ENCODE measurements at places on chromosomes 11 and 22.

DNA sequence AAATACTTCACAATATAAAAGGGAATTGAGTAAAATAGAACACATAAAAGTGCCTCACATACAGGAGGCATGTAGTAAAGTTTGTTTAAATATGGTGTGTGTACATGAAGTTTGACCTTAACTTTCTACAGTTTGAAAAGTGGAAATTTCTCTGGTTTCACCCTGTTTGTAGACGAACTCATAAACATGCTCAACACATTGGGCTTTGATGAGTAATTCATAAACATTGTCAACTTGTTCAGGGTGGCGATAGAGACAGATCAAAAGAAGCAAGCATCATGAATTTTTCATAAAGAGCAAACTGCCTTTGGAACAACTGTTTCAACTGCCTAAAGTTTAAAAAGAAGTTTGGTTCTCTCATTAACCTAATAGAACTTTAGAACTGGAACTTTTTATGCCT, 9.1 kb downstream of the SLN start:
- DNase-seq, result no peak

DNA sequence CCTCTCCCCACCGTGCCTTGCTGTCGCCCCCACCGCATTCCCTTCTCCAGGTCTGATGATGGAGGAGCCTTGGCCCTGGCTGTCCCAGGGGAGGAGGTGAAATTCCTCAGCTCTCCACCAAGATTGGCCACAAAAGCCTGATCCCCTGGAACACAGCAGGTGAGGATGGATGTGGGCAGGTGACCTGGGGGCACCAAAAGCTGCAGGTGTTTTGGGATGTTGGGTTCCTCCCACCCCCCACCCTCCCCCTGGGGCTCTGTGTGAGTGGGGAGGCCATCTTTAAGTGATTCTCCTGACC, 639 bp downstream of the TRIOBP start:
- no peak for DNase-seq

GRCh38 chr11:120561286-120561685, 49.7 kb downstream of the GRIK4 start:
- DNase-seq, result no peak

DNA sequence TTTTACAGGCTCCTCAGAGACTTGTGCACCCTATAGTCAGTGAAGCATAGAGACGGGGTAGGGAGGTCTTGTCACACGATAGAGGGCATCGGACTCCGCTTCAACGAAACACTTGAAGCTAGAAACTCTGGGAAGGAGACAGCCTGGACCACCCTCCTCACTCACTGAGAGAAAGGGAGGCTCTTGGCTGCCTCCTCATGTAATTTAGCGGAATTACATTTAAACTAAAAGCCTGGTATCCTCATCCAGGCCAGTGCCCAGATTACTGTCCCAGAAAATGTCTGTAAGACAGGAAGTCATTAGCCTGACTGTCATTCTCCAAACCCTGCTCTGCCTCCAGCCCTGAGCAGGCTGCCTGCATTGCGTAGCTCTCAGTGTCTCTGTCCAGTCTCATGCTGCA, 36.0 kb downstream of the TTLL1 start:
- no peak for DNase-seq

DNA sequence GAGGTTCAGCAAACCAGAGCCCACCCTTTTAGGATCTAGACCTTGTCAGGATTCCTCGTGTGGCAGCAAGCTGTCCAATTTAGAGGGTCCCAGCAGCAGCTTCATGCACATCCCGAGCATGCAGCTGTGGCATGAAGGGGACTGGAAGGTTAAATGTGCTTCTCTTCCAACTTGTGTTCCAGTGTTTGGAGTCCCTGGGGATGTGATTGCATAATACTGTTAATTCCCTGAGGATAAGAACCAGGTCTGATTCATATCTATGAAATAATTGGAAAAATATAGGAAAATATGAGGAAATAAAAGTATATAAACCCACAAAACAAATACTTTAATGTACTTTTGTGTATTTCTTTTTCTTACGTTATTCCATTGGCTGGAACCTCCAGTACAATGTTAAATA, 130.5 kb downstream of the MORC2 start:
- DNase-seq, result no peak

DNA sequence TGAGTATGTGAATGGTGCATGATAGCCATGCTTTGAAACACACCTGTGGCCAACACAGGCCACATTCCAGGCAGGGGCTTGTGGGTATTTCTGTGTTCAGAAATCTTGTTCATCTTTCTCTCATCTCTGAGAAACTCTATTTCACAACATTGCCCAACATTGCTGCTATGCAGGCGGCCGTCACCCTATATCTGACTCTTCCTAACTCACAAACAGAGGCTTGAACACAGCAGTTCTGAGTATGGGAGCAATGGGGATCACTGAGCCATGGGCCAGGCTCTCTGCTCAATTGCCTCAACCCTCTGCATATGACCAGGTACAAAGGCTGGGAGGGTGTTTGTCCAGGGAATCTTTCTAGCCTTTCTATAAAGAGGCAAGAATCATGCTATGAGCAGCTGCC, 259.9 kb downstream of the BUD13 start:
- no peak for DNase-seq

DNA sequence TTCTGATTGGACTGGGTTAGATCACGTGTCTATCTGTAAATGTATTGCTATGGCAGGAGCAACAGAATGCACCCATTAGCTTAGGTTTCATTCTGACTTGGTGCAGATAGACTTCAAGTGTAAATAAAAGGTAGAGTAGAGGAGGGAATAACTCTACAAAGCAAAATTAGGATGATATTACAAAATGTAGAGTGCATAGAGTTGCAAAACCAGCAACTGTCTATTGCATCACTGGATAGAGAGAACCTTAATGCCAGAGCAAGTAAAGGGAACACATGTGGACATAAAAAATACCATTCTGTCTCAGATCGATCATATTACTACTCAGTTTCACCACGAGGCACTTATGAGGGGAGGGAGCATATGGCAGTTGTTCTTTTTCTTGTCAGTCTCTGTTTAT, 22.0 kb upstream of the CAT start:
- DNase-seq, result no peak

DNA sequence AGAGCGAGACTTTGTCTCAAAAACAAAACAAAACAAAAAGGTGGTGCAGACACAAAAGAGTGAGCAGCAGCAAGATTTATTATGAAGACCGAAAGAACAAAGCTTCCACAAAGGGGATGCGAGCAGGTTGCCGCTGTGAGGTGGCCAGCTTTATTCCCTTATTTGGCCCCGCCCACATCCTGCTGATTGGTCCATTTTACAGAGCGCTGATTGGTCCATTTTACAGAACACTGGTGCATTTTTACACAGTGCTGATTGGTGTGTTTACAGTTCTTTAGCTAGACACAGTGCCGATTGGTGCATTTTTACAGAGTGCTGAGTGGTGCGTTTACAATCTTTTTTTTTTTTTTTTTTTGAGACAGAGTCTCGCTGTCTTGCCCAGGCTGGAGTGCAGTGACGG, 77.4 kb downstream of the CECR2 start:
- DNase-seq, result no peak

DNA sequence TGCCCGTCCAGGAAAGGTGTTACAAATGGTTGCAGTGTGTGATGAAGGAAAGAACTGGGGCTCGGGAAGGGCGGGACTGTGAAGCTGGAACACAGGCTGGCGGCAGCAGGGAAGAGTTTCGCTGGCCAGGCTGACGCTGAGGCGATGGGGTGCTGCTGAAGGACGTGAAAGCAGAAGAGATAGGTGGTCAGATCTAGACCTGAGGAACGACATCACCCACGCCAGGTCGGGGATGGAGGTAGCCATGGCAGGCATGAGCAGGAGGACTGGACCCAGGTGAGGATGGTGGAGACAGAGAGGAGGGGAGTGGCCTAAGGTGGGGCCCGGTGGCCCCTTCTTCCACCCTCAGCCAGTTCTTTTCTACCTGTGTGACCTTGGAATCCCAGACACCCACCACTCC, 9.1 kb downstream of the CDC42EP2 start:
- no peak for DNase-seq

- no peak for DNase-seq
Measured at GRCh38 chr11:118914178-118914918, 11.4 kb downstream of the BCL9L start.

GRCh38 chr11:23021287-23021863, 161.1 kb upstream of the CCDC179 start:
- no peak for DNase-seq

DNA sequence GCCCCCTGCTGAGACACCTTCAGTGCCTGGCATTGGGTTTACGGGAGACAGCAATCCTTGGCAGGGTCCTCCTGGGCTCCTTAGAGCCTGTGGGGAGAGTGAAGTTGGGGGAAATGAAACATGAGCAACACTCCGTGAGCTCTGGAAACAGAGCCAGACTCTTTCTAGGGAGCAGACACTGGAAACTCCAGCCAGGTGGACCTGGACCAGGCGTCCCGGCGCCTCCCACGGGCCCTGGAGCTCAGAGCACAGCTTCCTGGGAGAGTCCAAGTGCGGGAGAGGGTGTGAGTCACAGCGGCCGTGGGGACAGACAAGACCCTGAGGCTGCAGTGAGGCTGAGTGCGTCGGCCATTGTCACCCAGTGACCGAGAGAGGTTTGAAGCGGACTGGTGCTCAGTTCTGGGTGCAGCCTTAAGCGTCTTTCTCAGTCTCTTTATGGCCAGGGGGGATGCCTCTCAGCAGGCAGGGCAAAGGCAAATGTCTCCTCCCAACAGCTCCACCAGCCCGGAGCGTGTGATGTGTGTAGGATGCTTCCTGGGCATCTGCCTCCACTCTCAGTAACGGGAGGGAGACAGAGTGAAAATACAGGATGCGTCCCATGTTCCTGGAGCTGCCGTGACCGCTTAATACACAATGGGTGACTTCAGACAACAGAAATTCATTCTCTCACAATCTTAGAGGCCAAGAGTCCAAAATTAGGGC, 399.2 kb downstream of the SHANK2 start:
- DNase-seq, result no peak

DNA sequence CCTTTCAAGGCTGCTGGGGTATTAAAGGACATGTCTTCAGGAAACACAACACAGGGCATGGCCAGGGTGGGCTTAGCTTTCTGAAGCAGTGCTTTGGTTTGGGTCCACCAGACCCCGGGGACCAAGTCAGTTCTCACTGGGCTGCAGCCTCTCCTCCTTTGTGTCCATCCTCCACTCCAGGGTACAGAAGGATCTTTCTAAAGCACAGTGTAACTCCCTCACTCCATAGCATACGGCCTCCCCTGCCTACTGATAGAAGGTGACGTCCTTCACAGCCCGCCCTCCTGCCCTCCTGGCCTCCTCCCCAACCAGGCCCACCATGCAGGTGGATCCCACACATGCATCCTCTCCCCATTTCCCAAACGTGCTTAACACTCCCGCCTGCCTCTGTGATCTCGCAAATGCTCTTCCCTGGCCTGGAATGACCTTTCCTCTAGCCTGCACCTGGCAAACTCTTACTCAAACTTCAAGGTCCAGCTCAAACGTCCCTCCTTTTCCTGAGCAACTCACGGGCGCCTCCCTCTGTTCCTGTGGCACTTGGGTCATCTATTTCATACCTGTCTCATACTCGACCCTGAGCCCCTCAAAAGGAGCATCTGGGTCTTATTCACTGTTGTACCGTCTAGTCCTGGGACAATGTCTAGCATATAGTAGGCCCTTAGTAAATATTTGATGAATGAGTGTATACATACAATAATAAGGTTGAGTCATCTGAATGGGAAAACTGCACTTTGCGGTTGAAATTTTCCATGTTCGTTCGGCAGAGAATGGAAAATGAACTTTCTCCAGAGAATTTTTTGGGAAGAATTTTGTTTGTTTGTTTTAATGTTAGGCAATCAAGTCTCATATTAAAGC, 187.7 kb downstream of the EFCAB6 start:
- no peak for DNase-seq

DNA sequence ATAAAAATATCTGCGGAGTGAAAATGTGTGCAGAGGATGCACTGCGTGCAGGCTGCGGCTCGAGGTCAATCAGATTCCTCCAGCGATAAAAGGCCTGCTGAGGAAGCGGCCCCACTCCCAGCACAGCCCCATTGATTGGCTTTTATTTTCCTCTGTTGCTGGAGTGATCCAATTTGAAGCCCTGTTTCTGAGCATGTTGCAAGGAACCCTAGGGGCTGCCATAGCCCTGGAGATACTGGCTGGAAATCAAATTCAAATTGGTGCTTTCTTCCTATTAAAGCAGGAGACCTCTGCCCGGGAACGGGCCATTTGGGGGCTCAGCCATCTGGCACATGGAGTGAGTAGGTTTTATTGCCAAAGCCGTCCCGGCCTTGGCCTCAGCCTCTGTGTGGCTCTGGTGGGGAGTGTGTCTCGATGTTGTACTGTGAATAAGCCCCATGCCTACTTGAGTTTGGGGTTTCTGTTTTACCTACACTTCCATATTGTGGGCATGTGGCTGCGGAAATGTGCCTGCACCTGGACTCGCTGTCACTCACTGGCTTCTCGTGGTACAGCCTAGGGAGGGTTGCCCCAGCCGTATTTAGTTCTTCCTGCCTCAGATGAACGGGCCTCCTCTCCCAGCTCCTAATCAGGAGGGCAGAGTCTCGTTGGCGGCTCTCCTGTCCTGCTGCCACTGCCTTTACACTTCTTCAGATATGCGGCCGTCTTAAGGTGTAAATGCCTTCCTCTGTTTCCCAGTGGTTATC, 25.6 kb downstream of the PARVB start:
- no peak for DNase-seq

DNA sequence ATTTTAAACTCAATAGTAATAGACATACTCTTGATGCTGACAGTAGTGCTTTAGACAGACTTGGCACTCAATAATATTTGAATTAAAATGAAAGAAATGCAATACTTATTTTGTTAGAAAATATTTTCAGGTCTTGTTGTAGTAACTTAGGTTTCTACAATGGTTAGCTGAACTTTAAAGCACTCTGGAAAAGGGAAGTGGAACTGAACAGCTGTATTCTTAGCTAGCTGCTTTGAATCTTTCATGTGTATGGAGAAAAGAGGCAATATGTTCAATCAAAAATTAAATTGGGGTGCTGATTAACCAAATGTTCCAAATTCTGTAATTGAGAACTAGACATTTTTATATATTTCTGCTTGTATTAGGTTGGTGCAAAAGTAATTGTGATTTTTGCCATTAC, 517.9 kb upstream of the RAG2 start:
- DNase-seq, result no peak

GRCh38 chr11:130156108-130157022, 3.2 kb upstream of the ST14 start:
- DNase-seq, result no peak

- no peak for DNase-seq
Measured at GRCh38 chr11:114058871-114059277, 637 bp upstream of the ZBTB16 start.

DNA sequence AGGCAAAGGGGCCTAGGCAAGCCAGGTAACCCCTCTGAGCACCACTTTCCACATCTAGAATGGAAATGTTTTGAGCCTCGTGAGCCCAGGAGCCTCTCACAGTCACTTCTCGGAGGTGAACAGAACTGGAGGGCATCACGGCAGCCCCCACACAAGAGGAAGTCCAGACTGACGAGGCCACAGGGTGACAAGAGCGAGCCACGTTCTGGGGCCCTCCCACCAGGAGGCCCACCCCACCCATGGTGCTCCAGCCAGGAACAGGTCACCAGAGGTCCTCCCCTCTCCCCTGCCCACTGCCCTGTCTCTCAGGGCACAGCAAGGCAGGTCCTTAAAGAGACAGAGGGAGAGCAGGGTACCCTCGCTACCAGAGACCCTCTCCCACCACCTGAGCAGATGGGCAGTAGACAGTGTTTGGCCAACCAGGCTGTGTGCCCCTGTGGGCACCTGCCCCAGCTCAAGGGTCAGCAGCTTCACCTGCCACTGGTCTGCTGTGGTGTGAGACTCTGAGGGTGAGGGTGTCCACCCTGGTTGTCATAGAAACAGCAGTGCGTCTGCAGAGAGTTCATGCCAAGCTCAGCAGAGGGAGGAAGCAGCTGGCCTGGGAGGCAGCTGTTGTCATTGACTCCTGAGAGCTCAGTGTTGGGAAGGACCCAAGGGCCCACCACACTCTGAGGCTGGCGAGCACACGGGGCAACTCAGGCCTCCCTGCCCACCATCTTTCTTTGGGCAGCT, 31.4 kb downstream of the RSPH14 start:
- DNase-seq, result no peak
